Suppressor macrophage treated with lipopolysaccharide for 4 hours (primary cell): ENCODE measurements at places on chromosomes 5 and 9.

GRCh38 chr9:124652615-124653393 lies 118.3 kb downstream of the NR6A1 start:
- no peak for DNase-seq

- no peak for DNase-seq
Measured at GRCh38 chr9:98332405-98332831, 77.0 kb upstream of the TBC1D2 start.

- DNase-seq = peak; percentile 49
Measured at GRCh38 chr5:35248843-35249780, 18.8 kb upstream of the PRLR start.

GRCh38 chr9:21395778-21396717 lies 10.8 kb upstream of the IFNA2 start:
- peak; percentile 46 for DNase-seq

DNA sequence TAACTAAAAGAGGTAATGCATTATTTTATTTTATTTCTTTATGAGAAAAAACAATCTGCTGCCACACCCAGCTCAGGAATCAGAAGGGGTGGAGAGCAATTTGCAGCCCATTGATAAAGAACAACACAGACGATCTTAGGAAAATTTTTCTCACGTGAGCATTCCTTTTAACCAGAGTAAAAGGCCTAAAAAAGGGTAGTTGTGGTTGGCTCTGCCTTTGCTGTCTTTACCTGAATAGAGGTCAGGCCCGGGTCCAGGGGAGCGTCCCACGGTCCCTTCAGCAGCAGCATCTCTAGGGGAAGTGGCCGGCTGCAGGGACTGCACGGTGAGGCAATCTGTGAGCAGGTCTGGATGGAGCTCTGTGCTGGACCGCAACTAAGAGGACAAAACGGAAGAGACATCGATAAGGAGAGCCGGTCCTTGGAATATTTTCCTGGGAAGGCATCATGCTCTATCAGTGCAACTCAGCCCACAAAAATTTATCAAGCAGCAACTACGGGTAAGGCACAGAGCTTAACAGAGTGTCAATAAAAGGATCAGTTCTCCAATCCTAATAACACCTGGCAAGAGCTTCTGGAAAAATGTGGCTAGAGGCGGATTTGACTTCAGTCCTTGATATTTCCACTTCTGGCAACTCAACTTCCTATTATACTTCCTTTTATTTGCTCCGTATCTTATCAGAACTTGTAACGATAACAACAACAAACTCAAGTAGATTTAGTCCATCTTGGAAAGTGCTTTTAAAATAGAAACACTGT lies 372.8 kb upstream of the RFX3 start:
- no peak for DNase-seq

- DNase-seq = peak; percentile 67
Measured at GRCh38 chr5:43042626-43043399, 2.7 kb upstream of the ANXA2R start.

- no peak for DNase-seq
Measured at GRCh38 chr9:113851359-113851758, 24.8 kb upstream of the ZNF618 start.

DNA sequence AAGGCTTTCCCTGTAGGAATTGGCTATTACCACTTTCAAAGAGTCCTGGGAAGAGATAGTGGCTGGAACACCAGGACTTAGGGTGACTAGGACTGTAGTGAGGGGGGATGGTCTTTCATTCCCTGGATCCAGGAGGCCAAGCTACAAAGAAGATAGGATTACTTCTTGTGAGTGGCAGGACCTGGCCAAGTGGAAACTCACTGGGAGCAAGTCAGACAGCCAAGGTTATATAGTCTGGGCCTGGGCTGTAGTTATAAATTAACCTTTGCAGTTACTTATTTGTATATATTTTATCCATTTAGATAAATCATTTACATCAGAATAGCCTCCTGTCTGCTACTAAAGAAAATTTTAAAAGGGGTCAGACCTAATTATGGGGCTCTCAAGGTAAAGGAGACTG lies 124.3 kb downstream of the TLR4 start:
- DNase-seq = no peak

DNA sequence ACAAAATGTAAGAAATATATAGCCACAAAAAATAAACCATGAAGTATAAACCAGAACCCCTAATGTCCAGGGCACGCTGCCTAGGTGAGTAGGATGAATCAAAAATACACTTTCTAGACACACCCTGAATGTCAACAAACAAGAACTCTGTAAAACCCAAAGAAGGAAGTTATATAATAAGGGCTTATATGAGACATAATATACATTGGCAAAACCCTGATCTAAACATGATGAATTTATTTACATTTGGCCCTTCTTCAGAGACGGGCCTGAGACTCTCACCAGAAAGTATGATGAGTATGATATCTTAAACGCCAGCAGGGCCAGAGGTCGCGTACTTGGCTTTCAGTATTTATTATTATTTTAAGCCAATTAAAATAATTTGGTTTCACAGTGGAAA lies 125.1 kb upstream of the FST start:
- DNase-seq = no peak

- DNase-seq = no peak
Measured at GRCh38 chr5:113255579-113256386, 179.0 kb downstream of the TSSK1B start.

- DNase-seq = no peak
Measured at GRCh38 chr5:111685969-111686368, 71.0 kb downstream of the NREP start.

- no peak for DNase-seq
Measured at GRCh38 chr9:126198854-126199253, 127.8 kb upstream of the MVB12B start.

GRCh38 chr5:179267071-179267670 lies 78.1 kb downstream of the ADAMTS2 start:
- no peak for DNase-seq

DNA sequence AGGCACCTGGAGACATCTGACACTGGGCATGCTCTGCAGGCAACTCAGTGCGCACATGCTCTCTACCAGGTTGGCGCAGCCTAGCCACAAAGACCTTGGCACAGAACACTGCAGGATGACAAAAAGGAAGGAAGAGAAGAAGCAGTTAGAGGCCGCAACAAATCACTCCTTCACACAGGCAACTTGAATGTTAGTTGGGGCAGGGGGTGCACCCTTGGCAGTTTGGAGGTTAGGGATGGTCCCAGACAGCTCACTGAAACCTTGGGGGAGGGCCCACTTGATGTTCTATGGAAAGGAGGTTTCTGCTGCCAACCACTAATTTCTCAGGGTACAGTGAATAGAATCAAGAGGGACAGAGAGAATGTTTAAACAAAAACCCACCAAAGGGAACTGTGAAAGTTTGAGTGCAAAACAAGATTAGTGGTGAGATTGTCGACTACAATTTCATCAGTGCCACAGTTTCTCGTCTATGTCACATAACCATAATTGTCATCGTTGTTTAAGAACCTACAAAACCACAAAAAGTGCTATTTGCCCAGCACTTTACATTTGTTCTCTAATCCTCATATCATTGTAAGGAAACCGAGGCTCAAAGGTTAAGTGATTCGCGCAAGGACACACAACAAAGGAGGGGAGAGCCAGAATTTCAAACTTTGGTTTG lies 48.7 kb downstream of the FBXW11 start:
- DNase-seq = no peak

- no peak for DNase-seq
Measured at GRCh38 chr5:53549792-53550191, 10.6 kb upstream of the NDUFS4 start.

DNA sequence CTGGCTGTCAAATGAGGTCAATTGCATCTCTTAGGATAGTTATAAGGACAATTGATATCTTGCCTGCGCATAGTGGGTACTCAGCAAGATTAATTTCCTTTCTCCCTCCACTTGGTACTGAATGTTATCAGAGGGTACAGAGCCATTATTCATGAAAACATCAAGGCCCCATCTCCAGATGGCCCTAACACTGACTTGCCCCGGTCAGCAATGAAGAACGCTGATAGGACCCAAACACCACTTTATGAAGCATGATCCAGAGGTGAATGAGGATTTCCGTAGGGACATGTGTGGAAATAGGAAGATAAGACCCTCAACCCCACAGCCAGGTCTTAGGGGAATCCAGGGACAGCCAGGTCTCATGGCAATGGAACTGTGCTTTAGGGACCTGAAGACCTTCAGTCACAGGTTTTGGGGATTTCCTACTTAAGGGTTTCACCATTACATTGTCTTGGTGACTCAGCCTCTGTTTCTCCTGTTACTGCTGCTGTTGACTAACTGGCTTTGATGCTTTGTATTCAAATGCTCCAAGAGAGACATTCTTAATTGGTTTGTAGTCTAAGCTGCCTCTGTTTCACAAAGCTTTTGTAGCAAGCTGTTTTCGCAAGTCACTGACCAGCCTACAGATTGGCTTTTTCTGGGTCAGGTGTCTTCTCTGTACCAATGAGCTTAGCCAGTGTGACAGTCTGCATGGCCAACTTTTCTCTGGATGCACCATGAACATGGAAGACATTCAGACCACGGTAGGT lies 35.3 kb upstream of the IQGAP2 start:
- DNase-seq = peak; percentile 76

DNA sequence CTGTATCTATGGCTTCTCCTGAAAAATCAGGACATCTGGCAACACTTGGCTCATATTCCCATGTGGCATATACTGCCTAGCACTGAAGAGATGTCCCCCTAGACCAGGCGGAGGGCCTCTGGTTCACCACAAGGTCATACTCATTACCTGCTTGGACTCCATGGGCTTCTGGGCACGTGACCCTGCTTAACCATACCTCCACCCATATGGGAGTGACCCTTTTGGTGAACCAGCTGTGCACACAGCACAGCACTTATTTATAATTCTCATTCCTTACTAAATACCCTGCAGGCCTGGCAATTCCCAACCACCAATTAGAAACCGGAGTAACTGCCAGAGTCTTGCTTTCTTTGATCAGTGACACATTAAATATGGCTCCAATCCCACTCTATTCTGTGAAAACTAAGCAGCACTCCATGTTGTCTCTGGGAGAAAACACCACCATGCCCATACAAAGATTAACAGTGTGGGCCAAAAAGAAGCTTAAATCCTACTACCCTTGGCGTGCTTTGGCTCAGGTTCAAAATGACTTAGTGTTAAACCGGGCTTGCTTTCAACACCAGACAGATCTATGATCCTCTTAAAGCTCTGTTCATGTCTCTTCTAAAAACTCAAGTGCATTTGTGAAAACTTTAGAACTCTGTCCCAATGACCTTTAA lies 57.7 kb downstream of the MTMR12 start:
- DNase-seq = no peak

- DNase-seq = peak; percentile 54
Measured at GRCh38 chr5:137621861-137622823, 113.7 kb downstream of the KLHL3 start.

GRCh38 chr9:123287639-123288038 lies 19.3 kb upstream of the STRBP start:
- DNase-seq = no peak

DNA sequence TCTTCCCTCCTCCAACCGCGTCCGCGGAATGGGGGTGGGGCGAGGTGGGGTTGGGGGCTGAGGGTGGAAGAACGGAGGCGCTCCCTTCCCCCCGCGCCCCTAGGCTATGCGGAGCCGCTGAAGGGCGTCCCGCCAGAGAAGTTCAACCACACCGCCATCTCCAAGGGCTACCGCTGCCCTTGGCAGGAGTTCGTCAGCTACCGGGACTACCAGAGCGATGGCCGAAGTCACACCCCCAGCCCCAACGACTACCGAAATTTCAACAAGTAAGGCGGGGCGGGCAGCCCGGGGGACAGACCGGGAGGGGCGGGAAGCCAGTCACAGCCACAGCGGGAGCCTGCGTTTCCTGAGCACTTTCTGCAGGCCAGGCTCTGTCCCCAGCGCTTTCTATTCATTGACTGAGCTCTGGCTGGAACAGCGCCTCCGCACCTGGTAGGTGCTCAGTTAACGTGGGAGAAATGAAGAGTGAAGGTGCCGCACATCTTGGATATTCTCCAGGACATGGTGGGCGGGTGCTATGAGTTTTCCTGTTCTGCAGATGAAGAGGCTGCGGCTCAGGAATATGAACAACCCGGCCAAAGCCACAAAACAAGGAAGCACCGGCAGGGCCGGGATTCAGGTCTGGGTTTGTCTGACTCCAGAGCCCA lies 11.3 kb downstream of the MYOZ3 start:
- peak; percentile 18 for DNase-seq

GRCh38 chr5:88276378-88276777 lies 7.7 kb upstream of the TMEM161B start:
- DNase-seq = no peak

- DNase-seq = no peak
Measured at GRCh38 chr5:34918025-34918424, 2.5 kb downstream of the BRIX1 start.

GRCh38 chr5:17378346-17378997 lies 119.6 kb upstream of the TAF11L2 start:
- DNase-seq = no peak

DNA sequence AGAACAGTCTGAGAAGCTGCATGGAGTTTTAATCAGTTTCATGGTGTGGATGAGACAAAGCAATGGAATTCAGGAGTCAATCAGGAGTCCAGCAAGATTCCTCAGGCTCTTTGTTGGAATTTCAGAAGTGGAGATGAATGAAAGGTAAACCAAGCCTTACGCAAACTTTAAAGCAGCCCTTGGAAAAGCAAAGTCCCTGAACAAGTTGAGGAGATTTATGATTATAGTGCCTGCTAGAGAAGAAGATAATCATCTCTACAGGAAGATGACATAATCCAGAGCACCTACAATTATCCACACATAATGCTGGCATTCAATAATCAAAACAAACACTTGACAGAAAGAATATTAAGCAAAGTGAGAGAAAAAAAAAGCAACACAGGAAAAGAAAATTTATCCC lies 1380.1 kb upstream of the NUDT12 start:
- no peak for DNase-seq

DNA sequence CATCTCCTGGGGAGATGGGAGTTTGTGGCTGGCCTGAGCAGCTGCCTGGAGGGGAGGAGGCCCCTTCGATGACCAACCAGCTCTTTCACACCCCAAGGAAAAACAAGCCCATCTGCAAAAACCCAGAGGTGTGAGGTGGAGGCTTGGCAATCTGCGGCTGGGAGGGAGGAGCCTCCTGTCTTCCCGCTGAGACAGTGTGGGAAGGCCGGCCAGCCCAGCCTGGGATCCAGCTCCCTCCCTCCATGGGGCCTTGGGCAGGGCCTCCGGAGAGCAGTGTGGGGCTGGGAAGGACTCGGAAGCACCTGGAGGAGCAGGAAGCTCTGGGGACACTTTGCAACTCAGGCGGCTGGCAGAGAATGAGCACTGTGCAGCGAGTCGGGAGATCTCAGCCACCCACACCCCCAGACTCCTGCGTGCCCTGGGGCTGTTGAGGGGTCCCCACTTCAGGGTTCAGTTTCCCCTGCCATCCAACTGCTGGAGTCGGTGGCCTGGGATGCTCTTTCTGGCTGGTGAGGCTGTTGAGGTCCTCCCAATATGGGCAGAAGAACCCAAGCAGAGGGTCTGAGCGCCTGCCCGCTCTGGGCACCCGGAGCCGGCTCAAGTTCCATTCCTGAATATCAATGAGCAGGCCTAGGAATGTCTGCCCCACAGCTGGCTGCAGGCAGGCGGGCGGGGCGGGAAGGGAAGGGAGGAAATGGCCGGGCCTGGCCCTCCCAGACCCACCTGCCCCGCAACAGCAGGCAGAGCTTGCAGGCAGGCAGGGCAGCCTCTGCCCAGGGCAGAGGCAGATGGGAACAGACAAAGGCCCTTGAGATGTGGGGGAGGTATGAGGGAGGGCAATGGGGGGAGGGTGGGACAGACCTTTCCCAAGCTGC lies 101.1 kb downstream of the FGF18 start:
- DNase-seq = no peak
